NCI-H1048 (cell line): ENCODE measurements at places on chromosomes 2 and 18.

GRCh38 chr18:3704556-3705344 is 254.8 kb downstream of the TGIF1 start:
- no peak for DNase-seq

DNA sequence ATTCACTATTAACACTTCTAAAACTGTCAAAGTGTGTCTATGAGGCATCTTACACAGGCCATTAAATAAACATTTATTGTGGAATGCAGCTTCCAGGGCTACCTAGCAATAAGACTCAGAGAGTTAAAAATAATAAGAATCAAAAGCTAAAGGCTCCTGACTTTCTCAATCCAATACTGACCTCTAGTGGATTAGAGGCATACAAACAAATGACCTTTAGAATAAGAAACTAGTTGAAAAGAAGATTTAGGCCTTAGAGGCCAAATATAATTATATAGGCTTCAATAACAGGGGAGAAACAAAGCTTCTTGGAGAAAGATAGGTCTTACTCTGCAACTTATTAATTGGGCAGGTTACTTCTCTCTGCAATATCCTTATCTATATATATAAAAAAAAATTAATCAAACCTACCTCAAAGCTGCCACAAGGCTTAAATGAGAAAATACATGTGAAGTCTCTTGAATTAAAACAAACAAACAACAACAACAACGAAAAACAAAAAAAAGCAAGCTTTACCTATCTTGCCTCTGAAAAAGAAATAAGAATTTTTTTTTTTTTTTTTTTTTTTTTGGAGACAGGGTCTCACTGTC is 246.1 kb downstream of the EXOC6B start:
- DNase-seq: no peak

DNA sequence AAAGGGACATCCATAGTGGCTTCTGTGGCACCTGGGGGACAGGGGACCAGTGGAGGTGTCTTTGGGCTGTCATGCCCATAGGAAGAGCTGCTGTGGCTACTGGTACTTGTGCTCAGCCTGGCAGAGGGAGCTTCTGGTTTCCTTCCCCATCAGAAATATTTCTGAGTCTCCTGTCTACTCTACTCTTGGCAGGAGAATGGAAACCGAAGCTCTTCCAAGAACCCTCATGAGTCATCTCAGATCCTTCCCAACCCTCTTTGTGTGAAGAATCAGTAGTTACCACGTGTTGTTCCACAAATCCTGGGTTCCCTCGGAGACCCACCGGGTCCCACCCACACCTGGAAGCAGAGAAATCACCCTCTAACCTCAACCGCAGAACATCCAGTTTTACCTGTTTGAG is 234.9 kb downstream of the FHOD3 start:
- DNase-seq: no peak

- DNase-seq: no peak
These were observed 188.1 kb downstream of the ARL4C start for GRCh38 chr2:234308813-234309195.

DNA sequence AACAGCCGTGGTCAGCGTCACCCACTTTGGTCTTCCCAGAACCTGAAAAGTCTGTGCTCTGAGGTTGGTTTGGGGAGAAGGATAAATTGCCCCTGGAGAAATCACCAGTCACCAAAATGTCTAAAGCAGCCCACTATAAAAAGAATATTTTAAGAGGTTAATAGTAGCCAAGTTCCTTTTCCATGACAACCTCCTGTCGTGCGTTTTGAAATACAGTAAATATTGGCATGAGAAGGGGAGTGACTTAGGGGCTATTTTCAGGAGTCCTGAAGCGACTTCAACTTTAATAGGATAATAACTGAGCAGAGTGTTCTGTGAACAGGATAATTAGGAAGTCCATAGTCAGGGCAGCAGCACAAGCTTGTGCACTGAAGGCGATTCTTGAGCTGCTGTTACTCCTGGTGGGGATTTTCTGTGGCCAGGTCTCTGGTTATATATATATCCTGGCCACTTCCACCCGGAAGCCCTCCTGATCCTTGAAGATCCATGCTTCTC is 49.3 kb downstream of the RNF144A start:
- no peak for DNase-seq

DNA sequence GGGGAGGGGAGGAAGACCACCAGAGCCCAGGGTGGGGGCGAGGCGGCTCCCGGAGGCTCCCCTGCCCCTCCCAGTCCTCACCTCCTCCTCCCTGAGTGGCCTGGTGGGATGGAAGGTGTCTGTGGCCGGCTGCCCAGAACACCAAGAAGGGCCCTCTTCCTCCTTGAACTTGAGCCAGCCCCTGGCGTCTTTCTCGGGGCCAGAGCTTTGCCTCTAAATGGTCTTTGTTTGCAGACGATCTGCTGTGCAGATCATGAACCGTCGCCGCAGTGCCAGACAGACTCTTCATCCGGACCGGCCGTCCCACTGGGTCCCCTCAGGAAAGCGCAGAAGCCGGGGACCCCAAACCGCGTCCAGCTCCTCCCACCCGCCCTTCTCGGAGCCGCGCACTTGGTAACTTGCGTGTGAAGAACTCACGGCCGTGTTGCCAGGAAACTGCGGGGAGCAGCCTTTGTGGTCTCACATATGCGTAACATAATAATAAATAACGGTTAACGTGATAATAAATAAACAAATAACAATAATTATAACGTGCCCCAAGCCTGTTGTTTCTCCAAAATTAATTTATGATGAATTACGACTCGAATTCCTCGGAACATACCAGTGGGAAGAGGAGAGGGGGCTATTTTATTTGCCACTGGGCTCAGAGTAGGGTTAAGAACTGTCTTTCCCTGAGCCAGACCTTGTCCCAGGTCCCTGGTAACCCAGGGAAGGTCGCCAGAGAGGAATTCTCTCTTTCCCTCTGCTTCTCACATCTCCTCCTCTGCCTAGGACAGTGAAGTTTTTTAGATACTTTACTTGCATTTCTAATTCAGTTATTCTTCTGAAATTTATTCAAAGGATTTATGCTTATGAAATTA is 41.0 kb downstream of the PTGR3 start:
- no peak for DNase-seq

- DNase-seq: no peak
These were observed 25.3 kb upstream of the LAPTM4A start for GRCh38 chr2:20076757-20077156.

DNA sequence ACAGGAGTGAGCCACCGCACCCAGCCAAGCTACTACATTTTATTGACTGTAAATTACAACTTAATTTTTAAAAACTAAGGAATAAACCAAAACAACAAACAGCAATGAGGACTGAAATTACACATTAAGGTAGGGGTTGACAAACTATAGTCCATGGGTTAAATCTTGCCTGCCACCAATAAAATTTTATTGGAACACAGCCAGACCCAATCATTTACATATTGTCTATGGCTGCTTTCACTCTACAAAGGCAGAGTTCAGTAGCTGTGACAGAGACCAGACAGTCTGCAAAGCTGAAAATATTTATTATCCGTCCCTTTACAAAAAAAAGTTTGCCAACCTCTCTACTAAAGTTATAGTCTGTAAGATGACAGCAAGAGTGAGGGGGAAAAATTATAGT is 24.3 kb upstream of the UGP2 start:
- DNase-seq: no peak

- DNase-seq: no peak
These were observed 208.9 kb upstream of the CNTNAP5 start for GRCh38 chr2:123816203-123816602.

DNA sequence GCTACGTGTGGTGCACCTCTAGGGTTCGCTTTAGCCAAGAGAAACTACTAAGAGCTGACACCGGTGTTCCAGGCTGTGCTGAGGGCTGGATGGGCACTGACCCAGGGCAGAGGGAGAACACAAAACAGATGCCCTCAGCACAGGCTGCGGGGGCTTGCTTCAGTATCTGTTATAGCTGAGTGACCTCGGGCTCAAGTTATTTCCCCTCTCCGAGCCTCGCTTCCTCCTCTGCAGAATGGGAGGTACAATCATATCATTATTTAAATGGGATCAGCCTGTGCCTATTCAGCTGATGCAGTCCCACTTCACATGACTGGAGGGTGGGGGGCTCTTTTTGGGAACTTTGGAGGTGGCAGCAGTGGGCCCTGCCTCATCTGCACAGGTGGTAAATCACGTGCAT is 156.1 kb upstream of the APCDD1 start:
- DNase-seq: no peak

GRCh38 chr2:101766871-101767739 is 69.6 kb downstream of the MAP4K4 start:
- no peak for DNase-seq

- DNase-seq: no peak
These were observed 77.5 kb downstream of the OSBPL6 start for GRCh38 chr2:178271629-178272333.

DNA sequence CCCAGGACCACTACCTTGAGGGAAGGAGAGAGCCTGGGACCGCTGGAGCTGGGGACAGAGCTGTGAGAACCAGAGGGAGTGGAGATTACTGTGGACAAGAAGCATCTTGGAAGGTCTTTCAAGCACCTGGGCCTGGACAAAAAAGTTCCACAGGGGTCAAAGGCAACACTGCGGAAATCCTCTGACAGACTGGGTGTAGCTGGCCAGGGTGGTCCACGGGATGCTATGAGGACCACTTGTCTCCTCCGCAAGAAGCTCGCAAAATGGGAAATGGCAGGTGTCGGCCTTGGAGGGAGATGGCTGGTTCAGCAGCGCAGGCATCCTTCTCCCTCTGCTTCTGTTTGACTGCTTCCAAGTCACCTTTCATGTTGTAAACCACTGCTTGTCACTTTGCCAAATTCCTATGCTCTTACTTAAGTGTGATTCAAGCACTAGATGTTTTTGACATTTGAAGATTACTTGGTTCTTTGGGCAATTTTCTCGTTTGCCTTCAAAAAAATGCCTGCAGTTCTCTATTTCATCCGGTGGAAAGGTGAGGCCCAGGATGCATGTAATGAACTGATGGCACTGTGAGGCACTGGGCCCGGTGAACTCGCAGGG is 27.7 kb downstream of the KLHL29 start:
- no peak for DNase-seq

GRCh38 chr2:27956888-27957287 is 66.4 kb downstream of the BABAM2 start:
- DNase-seq: no peak

DNA sequence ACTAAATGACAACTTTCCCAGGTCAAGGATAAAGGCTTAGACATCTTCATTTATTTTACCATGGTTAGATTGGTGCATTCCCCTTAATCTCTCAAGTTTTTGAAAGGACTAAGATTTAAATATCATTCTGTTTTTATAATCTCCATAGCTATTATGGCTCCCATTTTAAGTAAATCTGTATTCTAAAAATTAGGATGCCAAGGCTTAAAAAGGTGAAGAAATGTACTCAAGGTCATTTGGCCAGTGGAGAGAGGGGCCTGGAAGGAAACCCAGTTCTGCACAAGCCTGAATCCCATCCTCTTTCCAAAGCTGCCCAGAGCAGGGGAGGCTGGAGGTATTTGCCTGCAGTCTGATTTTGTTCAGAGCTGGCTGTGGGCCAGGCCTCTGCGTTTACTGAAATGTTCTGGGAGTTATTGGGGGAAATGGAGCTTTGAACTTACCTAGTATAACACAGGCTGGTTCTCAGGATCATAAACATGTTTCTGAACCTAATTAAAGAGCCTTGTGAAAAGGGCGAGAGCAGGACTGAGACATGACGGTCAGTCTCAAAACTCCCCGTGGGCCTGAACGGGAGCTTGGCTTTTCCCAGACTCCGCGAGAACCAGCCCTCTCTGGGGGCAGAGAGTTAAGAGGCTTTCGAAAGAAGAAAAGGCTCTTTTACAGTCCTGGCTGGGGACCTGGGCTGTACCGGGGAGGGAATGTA is 85.6 kb downstream of the DDX1 start:
- no peak for DNase-seq

DNA sequence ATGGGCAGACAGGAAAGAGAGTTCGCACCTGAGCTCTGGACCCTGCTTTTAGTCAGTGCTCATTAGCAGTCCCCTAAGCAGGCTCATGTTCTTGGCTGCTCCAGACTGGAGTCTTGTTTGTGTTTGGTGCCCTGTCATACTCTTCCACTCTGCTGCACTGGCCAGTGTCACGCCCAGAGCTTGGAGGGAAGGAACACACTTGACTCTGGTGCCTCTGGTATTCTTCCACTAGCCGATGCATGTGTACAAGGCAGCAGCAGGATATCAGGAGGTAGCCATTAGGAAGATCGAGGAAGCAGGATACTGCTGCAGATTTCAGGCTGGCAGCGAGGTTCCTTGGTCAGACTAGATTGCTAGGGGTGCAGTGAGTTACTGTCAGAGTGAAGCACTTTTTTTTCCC is 81.4 kb upstream of the B3GNT2 start:
- DNase-seq: no peak

GRCh38 chr2:24083567-24084385 is 858 bp downstream of the TP53I3 start:
- DNase-seq: peak; percentile 61

DNA sequence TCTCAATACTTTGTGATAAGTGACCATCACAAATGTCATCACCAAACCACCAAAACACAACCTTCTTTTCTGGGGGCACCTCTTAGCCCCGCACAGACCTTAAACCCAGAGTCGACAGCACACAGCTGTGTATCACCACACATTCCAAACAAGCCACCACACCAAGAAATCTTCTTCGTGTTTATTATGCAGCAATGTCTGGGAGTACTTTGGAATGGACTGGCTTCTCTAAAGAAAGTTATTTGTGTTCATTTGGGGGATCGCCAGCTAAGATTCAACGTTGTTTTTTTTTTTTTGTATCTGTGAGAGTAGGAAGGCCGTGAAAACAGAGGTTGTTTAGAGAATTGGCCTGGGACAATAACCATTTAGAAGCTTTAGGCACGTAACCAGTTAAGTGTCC is 1.1 kb upstream of the MTA3 start:
- DNase-seq: no peak

DNA sequence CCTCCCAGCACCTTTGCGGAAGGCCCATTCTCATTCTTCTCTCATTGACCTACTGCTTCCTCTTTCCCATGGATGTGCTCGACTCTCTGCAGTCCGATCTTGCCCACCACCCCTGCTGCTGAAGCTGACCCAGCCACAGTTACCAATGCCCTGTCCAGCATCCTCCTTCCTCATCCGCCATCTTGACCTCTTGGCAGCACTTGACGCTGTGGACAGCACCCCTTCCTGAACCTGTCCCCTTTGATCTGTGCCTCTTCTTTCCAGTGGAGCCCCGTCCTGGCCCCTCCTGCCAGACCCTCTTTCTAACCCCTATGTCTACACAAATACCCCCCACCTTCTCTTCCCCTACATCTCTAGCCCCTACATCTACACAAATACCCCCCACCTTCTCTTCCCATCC is 209.1 kb downstream of the SEPTIN10 start:
- DNase-seq: no peak

DNA sequence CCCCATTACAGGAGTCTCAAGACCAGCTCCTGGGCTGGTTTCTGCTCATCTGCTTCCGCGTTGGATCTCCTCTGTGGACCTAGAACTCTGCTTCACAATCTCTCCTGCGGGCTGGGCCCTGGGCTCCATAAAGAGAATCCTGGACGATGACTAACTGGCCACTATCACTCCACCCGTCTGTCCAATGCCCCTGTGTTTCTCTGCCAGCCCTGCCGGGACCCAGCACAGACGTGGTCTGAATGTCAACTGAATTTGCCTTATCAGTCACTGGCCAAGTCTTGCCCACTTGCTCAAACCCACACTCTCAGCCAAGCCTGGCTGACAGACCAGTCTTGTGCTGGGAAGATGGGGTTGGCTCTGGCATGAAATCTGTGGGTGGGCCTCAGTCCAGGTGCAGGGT is 17.4 kb downstream of the KIF3C start:
- DNase-seq: no peak
